ENCODE measurements at places on chromosomes 11 and 22.

DNA sequence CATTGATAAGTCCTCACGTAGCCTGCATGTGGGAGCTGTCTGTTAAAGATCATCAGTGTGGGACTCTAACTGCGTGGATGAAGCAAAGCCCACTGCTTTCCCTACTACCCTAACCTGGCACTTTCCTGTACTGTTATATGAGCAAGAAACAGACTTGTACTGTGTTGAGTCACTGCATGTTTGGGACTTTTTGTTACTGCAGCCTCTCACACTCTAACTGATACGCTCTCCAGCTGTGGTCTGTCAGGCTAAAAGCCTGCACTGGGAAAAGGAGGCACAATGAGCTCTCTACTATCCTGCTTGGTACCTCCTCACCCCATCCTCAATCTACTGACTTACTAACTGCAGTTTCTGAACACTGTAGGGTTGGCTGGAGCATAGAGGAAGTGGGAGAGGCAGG is 93.7 kb upstream of the PLET1 start:
- DNase-seq = no peak

DNA sequence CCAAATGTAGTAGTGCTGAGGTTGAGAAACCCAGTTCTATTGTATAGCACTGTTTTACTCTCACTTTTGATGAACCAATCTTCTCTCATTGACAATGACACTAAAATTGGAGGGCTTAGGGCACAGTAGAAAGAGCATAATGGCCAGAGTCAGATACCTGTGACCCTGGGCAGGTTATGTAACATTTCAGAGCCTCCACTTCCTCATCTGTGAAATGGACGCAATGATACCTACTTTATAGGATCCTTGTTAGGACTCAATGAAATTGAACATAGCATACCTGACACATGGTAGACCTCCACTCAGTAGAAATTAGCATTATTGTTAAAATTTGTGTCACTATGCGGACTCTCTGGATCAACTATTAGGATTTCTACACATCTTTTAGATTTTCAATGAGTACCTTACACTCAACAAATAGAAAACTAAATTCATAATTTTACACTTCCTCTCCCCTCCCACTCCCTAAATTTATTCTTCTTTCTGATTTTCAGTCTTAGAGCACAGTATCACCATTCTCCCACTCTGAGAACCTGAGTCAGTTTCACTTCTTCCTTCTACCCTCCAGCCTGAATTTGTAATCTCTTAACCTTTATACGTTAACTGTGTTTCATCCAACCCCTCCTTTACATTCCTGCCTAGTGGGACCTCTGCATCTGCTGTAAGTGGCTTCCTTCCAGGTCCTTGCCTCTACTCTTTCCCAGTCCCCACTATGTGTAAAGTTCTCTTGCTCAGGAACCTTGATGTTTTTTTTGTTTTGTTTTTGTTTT is 78.3 kb downstream of the MICAL2 start:
- peak; percentile 45 for DNase-seq

DNA sequence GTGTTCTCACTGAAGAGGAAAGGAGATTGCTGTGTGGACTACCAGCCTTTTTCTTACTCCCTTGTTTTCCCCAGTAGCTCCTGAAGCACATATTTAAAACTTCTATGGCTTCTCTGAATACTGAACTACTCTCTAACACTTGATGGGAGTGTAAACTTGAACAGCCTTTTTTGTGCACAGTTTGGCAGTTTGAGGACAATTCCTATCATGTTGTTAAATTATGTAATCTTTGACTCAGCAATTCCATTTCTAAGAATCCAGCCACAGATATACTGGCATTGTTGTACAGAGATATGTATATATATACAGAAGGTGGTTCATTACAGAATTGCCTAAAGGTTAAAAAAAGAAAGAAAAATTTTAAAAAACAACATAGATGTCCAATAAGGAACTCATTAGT is 47.1 kb upstream of the EED start:
- DNase-seq = no peak

GRCh38 chr11:71426413-71426812 is 21.8 kb downstream of the DHCR7 start:
- DNase-seq = no peak

DNA sequence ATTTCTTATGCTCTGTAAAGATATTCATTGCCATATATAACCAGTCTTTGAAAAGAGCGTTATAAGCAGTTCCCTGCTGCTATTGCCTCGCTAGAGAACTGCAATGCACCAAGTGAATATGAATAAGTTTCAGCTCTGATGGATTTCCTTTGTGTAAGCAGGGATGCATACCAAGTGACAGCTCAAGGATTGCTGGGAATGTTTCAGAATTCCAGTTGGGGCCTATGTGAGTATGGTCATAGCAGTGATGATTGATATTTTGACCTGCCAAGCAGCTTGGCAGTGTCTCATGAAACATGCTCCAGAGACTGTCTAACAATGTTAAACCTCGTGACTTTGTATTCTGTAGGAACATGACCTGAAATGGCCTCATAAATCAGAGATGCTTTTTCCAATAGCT is 312.6 kb downstream of the C11orf87 start:
- no peak for DNase-seq

DNA sequence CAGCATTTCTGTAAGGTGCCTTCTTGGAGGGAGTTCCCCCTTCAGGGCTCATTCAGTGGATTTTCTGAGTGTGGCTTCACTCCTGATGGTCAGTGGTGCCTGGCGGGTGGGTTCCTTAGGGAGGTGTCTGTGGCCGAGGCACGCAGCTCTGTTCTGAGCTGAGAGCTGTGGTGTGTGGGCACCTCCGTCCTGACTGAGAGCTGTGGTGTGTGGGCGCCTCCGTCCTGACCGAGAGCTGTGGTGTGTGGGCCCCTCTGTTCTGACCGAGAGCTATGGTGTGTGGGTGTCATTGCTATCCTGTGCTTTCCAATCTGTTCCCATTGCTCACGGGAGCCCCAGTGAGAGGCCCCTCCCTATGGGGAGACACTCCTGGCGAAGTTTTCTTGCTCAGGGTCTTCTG is 39.8 kb downstream of the MUC6 start:
- no peak for DNase-seq

GRCh38 chr11:8374716-8375115 is 111.0 kb upstream of the LMO1 start:
- no peak for DNase-seq

GRCh38 chr22:36999463-36999862 is 19.8 kb downstream of the TST start:
- DNase-seq = no peak

DNA sequence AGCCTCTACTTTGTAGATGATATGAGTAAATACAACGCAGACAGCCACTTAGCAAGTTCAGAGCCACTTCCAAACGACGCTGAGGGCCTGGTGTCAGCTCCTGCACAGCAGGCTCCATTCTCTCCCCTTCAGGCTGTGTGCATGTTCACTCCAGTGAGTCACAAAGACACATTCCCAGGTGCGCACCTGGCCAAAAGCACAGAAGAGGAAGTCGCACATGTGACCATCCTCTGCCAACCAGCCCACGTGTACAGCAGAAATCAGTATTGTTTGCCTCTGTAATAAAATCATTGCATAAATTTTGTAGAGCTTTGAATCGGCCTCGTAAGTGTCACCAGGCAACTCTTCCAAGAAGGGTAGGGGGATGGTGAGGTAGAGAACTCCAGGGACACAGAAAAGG is 19.5 kb upstream of the TPH1 start:
- no peak for DNase-seq

DNA sequence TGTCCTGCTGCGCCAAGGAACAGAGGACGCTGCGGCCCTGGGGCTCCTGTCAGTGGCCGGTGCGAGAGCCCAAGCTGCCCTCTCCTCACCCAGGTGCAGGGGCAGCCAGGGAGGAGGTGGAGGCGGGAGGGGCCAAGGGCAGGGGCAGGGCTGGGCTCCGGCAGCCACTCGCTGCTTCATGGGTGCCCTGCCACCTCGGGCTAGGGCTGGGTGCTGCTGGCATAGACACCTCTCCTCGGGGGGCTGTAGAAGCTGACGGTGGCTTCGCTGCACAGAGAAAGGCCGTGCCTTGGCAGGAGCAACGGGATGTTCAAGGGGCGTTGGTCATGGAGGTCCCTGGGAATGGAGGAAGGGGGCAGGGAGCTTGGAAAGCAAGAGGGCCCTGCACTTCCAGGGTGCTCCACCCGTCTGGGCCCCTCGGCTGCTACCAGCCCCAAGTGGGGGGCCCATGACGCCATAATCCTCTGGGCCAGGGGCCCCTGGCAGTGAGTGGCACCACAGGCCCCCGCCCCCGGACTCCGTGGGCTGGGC is 1.6 kb upstream of the TBX1 start:
- DNase-seq = no peak

- DNase-seq = no peak
Observed at GRCh38 chr22:27454807-27455450, 346.6 kb downstream of the MN1 start.

DNA sequence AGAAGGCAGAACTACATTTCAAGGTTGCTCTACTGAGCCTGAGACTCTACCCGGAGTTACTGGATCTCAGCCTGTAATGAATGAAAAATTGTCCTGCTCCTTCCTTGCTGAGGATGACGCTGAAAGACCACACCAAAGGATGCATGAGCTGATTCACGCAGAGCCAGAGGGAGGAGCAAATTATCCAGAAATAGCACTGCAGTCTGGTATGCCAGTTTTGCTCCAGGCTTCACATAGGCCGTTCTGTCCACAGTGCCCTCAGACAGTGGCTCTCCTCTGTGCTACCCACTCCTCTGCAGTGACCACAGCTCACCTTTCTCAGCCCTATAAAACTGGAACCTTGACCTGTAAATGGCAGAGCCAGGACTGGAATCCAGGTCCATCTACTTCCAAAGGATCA is 79.3 kb upstream of the GALNT18 start:
- DNase-seq = no peak

DNA sequence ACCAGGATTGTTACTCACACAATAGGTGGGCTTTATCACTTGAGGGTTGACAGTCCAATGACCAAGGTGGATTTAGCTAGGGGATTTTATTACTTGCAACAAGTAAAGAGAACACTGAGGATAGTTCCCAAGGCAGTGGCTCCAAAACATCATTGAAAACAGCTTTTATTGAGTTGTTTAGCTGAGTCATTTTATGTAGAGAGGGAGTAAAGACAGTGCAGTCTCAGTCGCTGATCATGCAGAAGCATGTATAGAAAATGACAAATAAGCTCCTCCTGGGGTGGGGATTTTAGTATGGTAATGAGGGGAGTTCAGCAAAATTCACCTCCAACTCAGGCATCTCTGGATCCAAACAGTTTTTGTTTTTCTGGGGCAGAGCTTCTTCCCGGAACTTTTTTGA is 163.0 kb upstream of the CCDC179 start:
- DNase-seq = no peak

DNA sequence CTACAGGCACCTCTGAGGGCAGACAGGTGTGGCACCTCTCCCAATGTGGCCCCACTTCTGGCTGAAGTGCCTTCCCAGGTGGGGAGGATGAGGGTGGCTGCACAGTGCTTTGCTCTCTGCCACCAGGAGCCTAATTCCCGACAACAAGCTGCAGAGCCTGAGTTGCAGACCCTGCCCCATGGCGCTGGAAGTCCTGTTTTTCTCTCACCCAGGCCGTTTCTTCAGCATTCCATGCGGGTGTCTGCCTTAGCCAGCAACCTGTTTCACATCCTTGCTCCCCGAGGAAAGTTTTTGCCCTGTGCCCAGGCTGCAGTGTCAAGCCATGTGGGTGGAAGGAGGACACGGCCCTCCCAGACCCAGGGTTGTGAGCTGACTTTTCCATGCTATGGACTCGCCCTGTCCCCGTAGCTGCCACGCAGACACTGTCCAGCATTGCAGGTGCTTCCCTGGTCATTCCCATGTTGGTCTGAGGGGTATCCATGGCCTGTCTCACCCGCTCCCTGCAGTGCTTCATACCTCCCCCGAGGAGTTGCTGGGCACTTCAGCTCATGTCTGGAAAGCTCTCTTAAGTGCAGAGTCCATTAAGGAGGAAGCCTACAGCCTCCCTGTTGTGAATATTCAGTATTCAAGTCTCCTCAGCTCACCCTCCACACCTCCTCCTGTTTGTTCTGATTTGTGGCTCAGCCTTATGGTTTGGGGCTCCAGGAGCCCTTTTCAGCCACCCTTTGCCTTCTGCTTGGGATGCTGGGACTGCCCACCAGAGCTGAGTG is 2.9 kb downstream of the DAGLA start:
- DNase-seq = no peak

DNA sequence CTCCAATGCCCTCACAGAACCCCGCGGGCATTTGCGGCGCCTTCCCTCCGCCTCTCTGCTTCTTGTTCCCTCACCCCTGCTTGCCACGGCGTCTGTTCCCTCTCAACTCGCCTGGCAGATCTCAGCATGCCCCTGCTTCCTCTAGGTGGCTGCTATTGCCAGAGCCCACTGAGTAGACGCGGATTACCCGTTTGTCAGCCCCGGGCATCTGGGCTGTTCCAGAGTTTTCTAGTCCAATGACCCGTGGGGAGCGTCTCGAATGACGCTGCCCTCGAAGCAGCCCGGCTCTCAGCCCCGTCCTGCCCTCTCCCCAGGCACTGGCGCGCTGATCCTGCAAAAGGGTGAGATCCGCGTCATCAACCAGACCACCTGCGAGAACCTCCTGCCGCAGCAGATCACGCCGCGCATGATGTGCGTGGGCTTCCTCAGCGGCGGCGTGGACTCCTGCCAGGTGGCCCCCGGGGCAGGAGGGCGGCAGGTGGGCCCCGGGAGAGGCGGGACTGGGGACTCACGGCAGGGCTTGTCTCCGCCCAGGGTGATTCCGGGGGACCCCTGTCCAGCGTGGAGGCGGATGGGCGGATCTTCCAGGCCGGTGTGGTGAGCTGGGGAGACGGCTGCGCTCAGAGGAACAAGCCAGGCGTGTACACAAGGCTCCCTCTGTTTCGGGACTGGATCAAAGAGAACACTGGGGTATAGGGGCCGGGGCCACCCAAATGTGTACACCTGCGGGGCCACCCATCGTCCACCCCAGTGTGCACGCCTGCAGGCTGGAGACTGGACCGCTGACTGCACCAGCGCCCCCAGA is 49.7 kb downstream of the ST14 start:
- DNase-seq = no peak

GRCh38 chr11:1193326-1194230 is 29.3 kb upstream of the MUC5B start:
- DNase-seq = no peak

- no peak for DNase-seq
Observed at GRCh38 chr22:46649141-46650077, 29.2 kb downstream of the GRAMD4 start.

DNA sequence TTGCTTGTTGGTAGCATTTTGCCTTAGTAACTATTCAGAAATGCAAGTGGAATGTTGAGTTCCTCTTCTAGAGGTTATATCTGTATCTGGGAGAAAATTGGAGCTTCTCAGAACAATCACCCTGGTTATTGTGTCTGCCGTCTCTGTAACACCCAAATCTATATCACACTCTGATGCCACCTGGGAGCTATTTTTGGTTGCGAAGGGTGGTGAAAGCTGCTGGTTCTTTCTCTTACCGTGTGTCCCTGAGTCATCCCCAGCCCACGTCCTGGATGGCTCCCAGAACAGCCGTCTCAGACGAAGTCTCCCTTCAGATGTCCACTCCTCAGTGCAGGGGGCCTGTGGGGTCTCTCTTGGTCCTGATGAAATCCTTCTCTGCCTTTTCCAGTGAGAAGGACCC is 83.5 kb downstream of the C22orf31 start:
- no peak for DNase-seq

DNA sequence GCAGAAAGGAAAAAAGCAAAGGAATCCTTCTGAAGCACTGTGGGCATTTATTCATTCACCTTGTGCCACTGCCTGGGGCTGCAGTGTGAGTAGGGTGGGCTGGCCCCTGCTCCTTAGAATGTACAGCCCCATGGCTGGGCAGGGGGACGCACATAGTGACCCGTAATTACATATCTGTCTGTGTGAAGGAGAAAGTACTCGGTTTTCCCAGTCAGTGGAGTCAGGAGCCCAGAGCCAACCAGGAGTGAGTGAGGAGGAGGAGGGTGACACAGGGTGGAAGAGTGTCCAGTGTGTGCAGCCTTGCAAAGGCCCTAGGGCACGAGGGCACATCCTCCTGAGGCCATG is 91.9 kb downstream of the CDKN1C start:
- DNase-seq = no peak

Data from activated CD4-positive, alpha-beta T cell treated with anti-CD3 and anti-CD28 coated beads, Interleukin-10, Interleukin-2, amounts not matched to agents 100 ng/mL and 50 ng/mL, durations not matched to agents 16 hours and 8 hours (primary cell).